IPS DF 19.7 (cell line): ENCODE measurements at places on chromosomes 16 and 17.

GRCh38 chr17:48621410-48622392 is 4.5 kb downstream of the HOXB9 start:
- no peak for DNase-seq

GRCh38 chr16:69936751-69937211 is 14.4 kb upstream of the CLEC18A start:
- no peak for DNase-seq

- DNase-seq = no peak
Measured at GRCh38 chr16:82195917-82196494, 26.0 kb upstream of the MPHOSPH6 start.

DNA sequence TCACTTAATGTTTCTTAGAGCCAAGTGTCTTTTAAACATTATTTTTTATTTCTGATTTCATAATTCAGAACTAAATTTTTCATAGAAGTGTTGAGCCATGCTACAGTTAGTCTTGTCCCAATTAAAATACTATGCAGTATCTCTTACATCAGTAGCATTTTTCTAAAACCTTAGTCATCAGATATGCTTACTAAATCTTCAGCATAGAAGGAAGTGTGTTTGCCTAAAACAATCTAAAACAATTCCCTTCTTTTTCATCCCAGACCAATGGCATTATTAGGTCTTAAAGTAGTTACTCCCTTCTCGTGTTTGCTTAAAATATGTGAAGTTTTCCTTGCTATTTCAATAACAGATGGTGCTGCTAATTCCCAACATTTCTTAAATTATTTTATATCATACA is 13.6 kb upstream of the BCAS3 start:
- no peak for DNase-seq

- no peak for DNase-seq
Measured at GRCh38 chr17:54277868-54278267, 455.1 kb downstream of the KIF2B start.

DNA sequence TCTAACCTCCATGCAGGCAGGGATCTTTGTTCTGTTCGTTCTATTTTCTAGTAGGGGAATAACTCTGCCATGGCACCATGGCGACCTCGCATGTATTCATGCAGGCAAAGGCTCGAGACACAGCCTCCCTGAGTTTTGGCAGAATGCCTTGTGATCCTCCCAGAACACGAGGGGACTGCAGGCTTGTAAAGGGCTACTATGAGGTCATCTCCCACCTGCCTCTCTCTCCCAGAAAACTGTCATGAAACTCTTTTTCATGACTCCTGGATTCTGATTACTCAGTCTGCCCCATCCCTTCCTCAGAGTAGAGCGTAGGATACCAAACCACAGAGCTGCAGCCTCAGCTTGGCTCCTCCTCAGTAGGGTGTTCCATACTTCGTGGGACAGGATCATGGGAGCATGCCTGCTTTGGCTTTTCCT is 64.3 kb downstream of the IGF2BP1 start:
- DNase-seq = no peak

- peak; percentile 57 for DNase-seq
Measured at GRCh38 chr17:43846221-43846712, 709 bp upstream of the CD300LG start.

DNA sequence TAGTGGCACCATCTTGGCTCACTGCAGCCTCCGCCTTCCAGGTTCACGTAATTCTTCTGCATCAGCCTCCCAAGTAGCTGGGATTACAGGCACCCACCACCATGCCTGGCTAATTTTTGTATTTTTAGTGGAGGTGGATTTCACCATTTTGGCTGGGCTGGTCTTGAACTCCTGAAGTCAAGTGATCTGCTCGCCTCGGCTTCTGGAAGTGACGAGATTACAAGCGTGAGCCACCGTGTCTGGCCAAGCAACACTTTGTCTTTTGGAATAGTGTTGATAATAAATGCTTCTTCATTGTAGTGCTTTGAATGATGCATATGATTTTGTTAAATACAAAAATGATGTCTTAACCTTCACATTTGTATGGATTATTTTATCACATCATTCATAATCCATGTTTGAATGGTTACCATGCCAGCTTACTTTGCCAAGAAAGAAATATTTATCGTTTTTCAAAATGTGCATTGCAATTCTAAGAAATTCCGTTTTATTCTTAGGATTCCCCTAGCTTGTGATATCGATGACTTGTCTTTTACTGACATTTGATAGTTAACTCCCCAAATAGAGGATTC is 29.1 kb downstream of the USP10 start:
- no peak for DNase-seq

DNA sequence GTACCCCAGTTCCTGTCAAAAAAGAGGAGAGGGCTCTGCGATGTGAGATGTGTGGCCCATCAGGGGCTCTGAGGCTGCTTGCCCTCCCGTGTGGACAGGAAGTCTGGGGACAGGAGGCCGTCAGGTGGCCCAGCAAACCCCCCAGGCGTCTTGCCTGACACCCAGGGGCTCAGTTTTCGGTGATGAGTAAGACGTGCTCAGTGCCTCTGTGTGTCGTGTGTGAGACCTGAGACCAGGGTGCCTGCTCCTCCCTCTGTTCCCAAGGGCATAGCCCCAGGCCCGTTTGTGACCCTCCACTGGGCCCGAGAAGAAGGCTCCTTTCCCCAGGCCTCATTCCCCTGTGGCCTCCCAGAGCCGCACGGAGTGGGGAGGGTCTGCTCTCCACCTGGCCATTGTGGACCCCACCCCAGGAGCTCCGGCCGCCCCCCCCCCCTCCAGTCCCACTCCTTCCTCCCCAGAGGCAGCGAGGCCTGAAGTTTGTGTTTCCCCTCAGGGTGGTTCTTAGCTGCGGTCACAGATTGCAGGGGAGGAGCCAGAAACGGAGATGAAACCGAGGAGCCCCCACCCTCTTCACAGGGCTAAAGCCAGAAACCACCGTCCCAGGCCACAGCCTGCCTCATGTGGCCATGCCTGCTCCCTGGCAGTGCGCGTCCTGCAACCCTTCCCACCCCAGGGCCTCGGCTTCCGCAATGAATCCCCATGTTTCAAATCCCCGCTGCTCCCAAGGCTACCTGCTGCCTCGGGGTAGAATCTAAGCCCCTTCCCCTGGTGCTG is 4.9 kb upstream of the ACTG1 start:
- no peak for DNase-seq

GRCh38 chr17:47708864-47709541 is 15.0 kb downstream of the TBKBP1 start:
- no peak for DNase-seq
